A549 treated with Mapracorat at 1 μM for 4 hours (cell line): ENCODE measurements at places on chromosomes 3 and 15. TPM values are rescaled to one million over a fixed set of nuclear protein-coding genes. Genes with fewer than 3 reads are reported as not detected.

CCDC32 gene
- total RNA-seq: 11.9 to 17.7 TPM (median 15.5 TPM) in 5 replicates

OR4F15 gene
- not detected in 5 replicates for total RNA-seq

SHC4 gene
- total RNA-seq: 0.74 to 1.4 TPM (median 1.1 TPM) in 5 replicates

HHATL gene
- not detected in 5 replicates for total RNA-seq

PPP1R14D gene
- total RNA-seq: 0.20 to 0.33 TPM in 2 of 5 replicates, not detected in the others

KBTBD13 gene
- total RNA-seq: not detected in 5 replicates

CHRNA3 gene
- 0.26 to 1.0 TPM (median 0.36 TPM) in 5 replicates for total RNA-seq

NAA50 gene
- 137 to 161 TPM (median 148 TPM) in 5 replicates for total RNA-seq

SEC22C gene
- total RNA-seq: 27.8 to 35.2 TPM (median 34.5 TPM) in 5 replicates
